ENCODE measurements at places on chromosomes 6 and 20. TPM values are rescaled to one million over a fixed set of nuclear protein-coding genes. Genes with fewer than 3 reads are reported as not detected.

HNF4A gene
- total RNA-seq = 0.19 TPM

C6orf58 gene
- 0.19 TPM for total RNA-seq

OR2J3 gene
- not detected for total RNA-seq

BPIFA2 gene
- total RNA-seq = not detected

LSM2 gene
- total RNA-seq = 18.0 TPM

SSTR4 gene
- total RNA-seq = not detected

C6orf15 gene
- total RNA-seq = not detected

PAX1 gene
- total RNA-seq = not detected

BMP7 gene
- not detected for total RNA-seq

C6orf52 gene
- total RNA-seq = 0.56 TPM

CDH26 gene
- total RNA-seq = 0.28 TPM

COL12A1 gene
- total RNA-seq = 163 TPM

WFDC5 gene
- not detected for total RNA-seq

FKBP1C gene
- total RNA-seq = 0.38 TPM

CNR1 gene
- total RNA-seq = 0.28 TPM

MLN gene
- total RNA-seq = not detected

CD40 gene
- 14.9 TPM for total RNA-seq

SLC32A1 gene
- total RNA-seq = under 0.01 TPM

CALHM4 gene
- 0.19 TPM for total RNA-seq

C6orf132 gene
- total RNA-seq = 1.2 TPM

ELOVL5 gene
- total RNA-seq = 76.1 TPM

OR2B6 gene
- not detected for total RNA-seq

RWDD2A gene
- 3.6 TPM for total RNA-seq

REM1 gene
- total RNA-seq = 0.19 TPM

DDO gene
- total RNA-seq = 2.8 TPM
